ENCODE measurements at places on chromosomes 13 and 19. TPM values are rescaled to one million over a fixed set of nuclear protein-coding genes. Genes with fewer than 3 reads are reported as not detected.
A peak's percentile ranks its signal among the peaks of the same experiment; 100 is the strongest.

DNA sequence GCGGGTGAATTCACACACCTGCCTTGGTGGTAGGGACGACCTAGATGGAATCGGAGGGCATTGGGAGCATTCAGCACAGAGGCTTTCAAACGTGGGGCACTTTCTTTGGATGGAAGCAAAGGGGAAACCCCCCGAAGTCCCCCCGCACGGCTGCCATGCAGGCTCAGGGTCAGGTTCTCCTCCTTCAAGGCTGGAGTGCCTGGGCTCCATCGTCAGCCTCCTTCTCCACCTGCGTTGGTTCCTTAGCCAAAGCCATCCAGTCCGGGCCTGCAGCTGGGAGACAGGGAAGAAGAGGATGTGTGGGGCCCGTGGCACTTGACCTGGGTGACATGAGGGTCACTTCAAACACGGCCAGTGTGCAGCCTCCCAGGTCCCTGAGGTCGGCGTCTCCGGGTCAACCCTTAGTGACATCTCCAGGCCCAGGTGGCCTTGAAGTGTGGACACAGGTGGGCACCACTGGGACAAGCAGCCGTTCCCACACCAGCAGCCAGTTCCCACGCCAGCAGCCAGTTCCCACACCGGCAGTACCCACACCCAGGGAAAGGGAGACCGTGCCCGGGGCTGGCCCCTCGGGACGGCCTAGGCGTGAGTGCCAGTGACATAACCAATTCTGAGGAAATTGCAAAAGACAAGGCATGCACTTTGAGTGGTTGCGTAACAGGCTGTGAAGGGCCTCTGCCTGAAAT lies 116.0 kb downstream of the SOX1 start:
- DNase-seq = no peak

DNA sequence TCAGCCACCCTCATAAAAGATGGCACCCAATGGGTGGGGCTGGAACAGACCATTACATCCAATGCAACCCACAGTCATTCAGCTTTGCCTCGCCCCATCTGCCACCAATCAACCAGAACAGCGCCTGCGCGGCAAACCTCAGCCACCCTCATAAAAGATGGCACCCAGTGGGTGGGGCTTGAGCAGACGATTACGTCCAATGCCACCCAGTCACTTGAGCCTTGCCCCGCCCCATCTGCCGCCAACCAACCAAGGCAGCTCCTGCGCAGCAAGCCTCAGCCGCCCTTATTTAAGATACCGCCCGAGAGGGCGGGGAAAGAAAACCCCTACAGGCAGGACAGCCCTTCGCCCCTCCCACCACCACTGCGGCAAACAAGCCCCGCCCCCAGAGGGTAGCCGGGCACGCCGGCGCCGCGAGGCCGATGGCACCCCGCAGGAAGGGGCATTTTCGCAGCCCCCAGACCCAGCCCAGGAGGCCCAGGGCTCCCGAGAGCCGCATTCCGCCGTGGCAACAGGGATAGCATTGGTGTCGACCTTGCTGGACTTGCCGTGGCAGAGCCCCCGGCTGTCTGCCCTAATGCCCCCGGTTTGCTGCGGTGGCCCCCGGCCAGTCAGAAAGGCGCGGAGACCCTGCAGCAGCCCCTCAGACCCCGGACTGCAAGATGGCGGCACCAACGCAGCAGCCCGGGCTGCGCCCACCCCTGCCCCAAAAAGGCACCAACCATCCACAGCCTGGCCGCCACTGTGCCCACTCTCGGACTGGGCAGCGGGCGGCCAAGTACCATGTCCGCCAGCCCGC lies 675 bp downstream of the PEG3 start:
- DNase-seq = peak; percentile 98

- no peak for DNase-seq
Observed at GRCh38 chr19:7916955-7917266, 2.3 kb downstream of the TGFBR3L start.

DNA sequence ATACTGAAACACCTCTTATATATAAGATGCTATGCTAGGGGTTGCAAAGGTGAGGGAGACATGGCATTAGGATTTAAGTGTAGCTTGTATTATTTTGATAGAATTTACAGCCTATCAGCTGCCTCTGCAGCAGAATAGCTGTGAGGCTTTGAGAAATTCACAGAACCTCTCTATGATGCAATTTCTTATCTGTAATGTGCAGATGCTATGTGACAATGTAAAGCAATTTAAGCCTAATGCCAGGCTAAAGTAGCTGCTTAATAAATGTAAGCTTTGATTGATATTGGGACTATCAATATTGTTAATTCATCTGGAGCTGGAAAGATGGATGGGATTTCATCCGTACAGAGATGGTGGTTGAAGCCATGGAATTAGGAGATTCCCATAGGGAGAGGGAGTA lies 1.6 kb downstream of the ADGRE3 start:
- no peak for DNase-seq

GRCh38 chr19:6602729-6603114 lies 11.8 kb upstream of the CD70 start:
- no peak for DNase-seq

DNA sequence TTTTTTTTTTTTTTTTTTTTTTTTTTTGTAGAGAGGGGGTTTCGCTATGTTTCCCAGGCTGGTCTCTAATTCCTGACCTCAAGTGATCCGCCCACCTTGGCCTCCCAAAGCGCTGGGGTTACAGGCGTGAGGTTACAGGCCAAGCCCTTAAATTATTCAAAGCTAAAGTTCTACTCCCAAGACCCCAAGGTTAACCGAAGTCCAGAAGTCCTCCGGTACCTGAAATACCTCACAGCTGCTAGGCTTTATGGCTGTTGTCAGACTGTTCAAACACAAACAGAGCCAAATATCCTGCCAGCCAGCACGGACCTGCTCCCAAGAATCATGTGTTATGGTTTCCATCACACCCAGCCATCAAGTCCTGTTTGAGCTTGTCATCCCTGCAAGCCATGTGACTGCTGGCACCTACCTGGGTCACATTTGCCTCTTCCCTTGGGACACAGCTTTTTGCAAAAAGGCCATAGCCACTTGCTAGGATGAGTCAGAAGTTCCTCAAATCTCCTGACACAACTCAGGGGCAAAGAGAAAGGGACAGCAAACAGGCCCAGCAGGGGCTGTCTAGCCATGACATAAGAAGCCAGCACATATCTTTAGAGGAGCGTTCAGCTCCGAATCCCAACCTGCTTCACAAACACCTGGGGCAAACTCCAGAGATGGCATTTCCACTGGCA lies 129.9 kb downstream of the FOXO1 start:
- DNase-seq = peak; percentile 48

DNA sequence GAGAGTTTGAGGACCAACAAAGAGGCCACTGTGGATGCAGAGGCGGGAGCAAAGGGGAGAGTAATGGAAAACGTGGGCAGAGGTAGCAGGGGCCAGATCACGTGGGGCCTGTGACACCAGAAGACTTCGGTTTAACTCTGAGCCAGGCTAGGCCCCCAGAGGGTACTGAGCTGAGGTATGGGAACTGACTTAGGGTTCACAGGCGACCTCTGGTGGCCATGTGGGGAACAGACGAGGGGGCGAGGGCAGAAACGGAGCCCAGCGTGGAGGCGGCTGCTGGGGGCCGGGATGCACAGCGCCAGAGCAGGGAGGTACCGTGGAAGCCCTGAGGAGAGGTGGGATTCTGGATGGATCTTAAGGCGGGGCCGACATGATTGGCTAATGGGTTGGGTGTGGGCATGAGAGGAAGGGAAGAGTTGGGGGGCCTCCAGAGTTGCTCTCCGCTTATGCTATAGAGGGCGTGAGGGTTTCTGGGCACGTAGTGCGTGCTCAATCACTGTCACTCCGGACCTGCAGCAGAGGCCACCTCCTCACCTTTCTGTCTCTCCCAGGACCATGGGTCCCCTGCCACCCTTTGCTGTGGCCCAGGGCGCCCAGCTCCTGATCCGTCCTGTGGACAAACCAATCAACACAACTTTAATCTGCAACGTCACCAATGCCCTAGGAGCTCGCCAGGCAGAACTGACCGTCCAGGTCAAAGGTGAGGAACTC lies 13.7 kb downstream of the PVR start:
- peak; percentile 63 for DNase-seq

GRCh38 chr19:35153701-35154524 lies 622 bp upstream of the FXYD5 start:
- no peak for DNase-seq

GRCh38 chr19:4115050-4115817 lies 8.7 kb downstream of the MAP2K2 start:
- DNase-seq = no peak

DNA sequence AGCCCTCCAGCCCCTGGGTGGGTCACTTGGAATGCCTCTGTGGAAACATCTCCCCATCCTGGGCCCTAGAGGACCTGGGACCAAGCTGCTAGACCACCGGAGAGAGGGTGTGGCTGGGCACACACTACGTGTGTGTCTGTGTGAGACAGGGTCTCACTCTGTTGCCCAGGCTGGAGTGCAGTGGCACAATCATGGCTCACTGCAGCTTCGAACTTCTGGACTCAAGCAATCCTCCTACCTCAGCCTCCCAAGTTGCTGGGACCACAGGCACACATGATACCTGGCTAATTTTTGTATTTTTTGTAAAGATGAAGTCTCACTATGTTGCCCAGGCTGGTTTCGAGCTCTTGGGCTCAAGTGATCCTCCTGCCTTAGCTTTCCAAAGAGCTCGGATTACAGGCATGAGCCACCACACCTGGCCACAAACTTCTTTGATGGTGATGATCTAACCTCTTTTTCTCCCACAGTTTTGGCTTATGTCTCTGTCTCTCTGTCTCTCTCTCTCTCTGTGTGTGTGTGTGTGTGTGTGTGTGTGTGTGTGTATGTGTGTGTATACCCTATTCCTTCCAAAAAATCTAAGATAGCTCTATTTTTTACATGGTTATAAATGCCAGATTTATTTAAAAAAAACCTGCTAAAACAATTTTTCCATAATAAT lies 32.1 kb upstream of the SLC7A9 start:
- no peak for DNase-seq

DNA sequence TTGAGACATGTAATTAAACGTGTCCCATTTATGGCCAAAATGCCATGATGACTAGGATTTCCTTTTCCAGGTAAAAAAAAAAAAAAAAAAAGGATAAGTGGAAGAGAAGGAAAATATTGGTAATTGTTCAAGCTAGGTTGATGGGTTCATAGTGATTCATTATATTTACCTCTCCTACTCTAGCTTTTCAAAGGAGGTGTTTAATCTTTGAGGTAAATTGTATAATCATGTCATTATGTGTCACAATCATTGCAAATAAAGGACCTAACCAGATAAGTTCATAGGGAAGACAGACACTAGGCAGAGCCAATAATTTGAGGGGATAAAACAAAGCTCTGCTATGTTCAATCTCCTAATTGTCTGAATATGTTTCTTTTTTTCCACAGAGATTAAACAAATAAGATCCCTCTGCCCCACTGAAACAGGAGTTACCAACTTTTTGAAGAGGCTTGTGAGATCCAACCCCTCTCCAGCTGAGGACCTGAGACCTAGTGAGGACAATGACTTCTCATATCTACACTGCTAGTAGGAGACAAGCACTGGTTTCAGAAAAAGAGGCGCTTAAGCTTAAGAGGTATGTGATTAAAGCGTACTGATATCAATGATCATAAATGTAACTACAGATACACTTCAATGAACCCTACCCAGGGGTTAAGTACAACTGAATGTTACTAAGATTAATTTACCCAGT lies 61.4 kb downstream of the USP12 start:
- DNase-seq = no peak

DNA sequence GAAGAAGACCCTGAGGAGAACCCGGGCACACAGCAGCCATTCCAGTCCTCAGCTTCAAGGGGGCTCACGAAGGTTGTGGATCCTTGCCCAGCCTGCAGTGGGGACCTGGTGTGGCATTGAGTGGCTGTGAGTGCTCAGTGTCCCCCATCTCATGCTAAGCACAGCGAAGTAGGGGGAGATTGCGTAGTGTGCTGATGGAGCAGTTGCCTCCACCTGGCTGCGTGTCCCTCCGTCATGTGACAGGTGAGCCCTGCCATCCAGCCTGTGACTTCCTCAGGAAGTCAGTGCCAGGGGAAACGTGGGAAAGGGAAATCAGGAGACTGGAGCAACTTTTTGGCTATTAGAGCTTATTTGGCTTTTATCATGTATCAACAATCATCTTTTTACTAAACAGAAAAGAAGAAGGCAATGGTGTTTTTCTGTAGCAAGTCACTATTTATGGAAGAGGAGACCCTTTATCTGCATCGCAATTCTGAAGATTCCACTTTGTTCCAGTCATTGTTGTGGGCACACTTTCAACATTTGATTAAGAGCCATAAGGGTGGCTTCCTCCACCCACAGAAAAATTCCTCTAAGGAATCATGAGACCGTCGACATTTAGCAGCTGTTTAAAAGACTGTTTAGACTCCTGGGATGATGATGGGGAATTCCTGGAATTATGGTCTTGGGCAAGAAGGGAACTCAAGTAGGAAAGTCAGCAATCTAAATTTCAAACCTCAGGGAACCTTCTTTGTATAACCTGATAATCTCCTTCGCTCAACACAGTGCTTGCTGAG lies 126.8 kb upstream of the SPATA13 start:
- no peak for DNase-seq

- DNase-seq = no peak
Observed at GRCh38 chr19:15118789-15119494, 11.7 kb downstream of the SYDE1 start.

GRCh38 chr19:12095111-12095790 lies 30.7 kb downstream of the ZNF844 start:
- DNase-seq = no peak

GRCh38 chr19:48442116-48443035 lies 3.4 kb upstream of the GRWD1 start:
- DNase-seq = no peak

DNA sequence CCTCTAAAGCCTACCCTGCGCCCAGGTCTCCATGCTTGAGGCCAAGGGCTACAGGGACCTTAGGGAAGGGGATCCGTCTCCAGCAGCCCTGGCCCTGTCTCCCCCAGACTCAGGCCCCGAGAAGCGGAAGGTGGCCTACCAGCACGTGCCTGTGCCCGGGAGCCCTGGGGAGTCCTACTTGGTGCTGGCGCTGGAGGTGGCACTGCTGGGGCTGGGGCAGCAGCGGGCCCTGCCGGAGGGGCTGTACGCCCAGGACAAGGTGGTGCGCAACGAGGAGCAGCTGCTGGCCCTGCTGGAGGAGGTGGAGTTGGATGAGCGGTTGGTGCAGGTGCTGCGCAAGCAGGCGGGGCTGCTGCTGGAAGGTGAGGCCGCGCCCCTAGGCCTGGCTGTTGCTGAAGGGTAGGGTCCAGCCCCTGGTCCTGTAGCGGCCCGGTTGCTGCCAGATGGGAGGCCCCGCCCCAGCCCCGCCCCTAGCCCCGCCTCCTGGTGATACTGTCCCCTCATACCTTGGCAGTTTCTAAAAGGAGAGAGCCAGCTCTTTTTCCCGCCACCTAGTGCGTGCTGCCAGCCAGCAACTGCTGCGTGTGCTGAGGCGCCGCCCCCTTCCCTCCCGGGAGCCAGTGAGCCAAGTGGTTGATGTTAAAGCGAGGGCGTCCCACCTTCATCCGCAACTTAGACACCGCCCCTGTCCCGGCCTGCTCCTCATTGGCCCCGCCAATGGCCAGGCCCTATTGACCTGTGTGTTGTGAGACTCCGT lies 22.6 kb downstream of the ZSWIM4 start:
- peak; percentile 85 for DNase-seq

The SPIB gene
- total RNA-seq = not detected

The BEST2 gene
- not detected for total RNA-seq

The LILRB1 gene
- 1.5 TPM for total RNA-seq

The CCDC159 gene
- 34.1 TPM for total RNA-seq

The FFAR3 gene
- total RNA-seq = not detected
